ENCODE measurements at places on chromosomes 5 and 9.

DNA sequence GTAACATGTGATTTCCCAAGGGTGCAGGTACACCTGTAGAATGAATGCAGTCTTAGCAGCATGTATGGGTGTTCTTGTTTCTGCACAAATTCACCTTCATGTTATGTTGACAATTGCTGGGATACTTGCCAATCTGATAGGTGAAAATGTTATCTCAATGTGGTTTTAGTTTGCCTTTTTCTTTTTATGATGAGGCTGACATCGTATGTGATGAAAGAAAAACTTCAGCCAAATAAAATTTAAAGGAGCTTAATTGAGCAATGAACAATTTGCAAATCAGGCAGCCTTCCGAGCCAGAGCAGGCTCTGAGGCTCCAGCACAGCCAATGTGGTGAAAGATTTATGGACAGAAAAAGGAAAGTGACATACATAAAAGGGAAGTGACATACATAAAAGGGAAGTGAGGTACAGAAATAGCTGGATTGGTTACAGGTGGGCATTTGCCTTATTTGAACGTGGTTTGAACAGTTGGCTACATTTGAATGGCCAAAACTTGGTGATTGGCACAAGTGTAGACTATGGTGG, 10.5 kb downstream of the TAL2 start:
- no peak for DNase-seq

DNA sequence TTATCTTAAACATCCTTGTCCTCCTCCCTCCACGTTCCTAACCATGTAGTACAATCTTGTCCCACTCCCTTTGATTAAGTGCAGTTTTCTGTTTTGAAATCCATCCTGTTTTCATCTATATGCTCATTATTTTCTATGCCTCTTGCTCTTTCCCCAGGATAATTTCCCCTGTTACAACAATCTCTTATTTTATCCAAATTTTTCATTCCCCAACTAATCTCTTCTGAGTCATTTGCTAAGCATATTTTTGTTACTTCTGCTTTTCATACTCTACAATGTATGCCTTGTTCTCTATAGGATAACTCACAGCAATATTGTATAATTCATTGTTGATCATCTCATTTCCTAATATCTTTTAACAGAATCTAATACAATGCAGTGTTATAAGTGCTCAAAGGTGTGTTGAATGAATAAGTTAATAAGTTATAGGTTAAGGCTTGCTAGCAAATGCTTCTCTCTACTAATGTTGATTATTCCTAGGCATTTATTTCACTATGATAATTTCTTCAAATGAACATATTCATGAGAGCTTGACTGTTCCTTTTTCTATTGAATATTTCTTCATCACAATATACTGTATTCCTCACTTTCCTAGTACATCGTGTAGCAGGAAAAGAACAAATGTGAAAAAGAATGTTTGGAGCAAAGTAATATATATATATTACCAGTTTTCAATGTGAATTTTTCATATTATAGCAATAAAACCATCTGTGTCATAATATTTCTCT, 1.5 kb downstream of the OMD start:
- no peak for DNase-seq

DNA sequence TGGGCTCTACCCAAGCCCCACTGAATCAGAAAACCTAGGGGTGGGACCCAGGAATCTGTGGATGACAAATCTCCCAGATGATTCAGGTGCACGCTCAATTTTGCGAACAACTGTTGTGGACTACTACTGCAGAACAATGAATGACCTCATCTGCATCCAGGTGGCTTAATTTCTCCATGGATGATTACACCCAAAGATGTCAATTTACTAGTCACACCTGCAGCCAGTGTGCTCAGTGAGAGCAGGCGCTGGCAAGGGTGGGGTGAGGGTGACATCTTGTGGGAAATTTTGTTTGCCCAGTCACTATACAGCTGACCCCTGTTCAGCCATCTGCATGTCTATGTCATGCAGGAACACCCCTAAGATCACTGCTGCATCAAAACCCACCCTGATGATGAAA, 118.2 kb downstream of the ENTREP1 start:
- peak; percentile 65 for DNase-seq

DNA sequence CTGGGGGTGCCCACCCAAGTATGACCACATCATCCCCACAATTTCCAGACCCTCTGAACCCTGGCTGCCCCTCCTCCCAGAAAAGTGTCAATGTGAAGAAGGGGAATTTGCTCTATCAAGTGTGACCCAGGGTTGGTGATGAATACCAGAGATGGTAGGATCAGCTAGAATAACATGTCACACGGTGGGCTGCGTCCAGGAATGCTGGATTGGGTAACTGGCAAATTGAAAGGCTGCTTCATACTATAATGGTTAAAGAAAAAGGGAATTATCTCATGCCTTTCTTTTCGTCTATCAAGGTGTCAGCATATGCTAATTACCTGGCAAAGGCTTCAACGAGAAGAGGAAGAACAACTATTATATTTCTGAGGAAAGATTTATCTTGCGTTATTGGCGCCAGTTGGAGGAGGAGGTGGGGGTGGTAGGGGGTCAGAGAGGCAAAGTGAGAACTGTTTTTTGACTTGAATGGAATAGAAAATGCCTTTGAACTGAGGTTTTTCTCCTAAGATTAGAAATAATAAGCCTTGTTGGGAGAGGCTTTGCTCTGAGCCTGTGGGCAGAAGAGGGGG, 27.8 kb upstream of the ARAP3 start:
- no peak for DNase-seq

GRCh38 chr5:136174021-136174659, 18.8 kb downstream of the SMIM32 start:
- DNase-seq, result no peak

DNA sequence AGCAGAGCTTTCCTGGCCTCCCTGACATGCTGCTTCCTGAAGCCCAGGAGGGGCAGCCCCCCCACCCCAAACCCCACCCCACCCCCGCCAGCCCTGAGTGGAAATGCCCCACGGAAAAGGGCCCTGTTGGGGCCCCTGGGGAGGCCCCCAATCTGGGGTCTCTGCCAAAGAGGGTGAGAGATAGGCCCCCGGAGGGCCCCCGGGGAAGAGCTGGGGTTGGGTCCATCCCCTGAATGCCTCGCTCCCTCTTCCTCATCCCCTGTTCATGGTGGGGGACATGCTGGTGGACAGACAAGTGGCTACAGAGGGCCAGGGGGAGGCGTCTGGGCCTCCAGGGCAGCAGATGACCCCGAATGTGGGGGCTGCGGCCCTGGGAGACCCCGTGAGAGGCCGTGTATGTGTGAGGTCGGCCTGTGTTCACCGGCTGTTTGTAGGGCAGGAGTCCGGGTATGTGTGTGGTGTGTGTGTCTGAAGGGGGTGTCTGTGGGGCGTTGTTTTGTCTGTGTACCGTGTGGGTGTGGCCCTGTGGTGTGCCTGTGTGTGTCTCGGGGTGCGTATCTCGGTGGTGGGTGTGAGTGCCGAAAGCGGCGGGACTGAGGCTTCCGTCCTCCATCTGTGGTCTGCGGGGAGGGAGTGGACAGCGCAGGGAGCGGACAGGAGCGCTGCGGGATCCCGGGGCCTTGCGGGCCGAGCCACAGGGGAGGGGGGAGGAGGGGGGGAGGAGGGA, 11.3 kb downstream of the C9orf50 start:
- DNase-seq, result no peak

- DNase-seq, result no peak
Observed at GRCh38 chr5:75089137-75089536, 36.8 kb upstream of the GCNT4 start.

DNA sequence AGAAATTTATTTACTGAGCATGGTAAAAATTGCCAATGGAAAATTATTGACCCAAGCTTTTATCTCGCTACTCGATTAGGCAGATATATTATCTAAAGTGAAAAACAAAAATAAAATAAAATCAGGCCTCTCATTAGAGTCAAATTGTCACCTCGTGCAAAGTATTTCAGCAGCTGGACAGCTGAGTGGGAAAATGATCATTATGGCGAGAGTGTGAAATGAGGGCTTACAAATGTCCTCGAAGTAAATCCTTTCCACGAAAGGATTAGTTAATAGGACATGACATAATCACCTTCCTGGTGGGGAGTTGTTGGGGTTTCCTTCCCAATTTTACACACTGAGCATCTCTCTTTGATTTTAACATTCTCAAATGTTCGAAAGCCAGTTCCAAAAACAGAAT, 5.4 kb upstream of the DPYSL3 start:
- DNase-seq, result no peak

DNA sequence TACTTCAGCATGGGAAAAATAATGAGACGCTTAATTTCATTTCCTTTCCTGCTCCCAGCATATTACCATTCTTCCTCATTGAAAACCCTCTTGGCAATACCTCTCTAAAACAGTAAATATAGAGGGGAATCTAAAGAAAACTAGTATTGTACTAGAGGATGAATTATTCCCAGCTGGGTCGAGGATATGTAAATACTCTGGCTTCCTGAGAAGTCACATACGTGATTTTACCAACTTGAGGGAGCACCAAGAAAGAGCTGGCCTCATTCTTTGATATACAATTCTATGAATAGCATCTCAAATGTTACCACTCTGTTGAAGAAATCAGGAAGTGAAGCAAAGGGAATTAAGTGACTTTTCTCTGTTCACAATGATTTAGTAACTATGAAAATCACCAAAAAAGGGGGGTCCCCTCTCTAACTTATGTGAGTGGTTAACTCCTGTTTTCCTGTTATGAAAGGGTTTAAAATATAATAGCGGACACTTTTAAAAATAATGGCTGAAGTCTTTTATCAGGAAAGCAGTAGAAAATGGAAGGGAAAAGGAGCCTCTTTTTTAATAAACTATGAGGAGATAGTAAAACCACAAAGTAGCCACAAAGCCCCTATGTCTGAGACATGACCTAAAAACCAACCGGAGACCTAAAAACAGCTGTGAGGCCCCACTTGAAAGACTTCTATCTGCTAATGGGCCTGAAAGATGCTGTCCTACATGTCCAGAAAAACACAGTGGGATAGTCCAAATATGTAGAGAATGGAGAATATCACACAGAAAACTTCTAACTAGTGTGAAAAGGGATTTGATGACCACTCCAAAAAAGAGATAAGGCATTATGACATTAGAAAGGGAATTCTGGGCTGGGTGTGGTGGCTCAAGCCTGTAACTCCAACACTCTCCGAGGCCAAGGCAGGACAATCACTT, 42.6 kb downstream of the LPAR1 start:
- DNase-seq, result no peak

DNA sequence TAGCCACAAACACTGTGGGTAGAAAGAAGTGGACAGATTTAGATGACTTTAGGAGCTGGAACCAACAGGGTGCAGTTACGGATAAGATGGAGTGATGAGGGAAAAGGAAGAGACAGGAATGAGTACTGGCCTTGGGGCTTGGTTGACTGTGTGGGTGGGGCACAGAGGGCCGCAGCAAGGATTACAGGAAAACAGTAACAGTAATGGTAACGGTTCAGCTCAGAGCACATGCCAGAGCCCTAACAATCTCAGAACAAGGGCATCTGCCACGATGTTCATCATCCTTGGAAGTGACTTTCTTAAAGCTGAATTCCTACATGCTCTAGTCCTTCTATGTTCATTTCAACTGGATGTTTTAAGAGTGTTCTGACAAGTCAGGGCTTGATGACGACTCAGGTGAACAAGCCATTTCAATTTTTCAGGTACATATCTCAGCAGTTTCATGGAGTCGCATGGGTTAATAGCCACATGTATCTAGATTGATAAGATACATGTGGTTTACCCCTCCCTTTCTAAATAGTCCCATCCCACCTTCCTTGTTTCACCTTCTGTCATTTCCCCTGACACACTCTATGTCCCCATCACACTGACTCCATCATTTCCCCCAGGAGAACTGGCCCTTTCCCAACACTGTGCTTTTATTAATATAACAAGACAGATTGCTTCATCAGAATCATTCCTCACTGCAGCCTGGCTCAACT, 65.0 kb downstream of the CEMIP2 start:
- DNase-seq, result no peak

- DNase-seq, result no peak
Observed at GRCh38 chr9:100011062-100011681, 87.6 kb downstream of the ERP44 start.

GRCh38 chr9:108956022-108956630, 21.9 kb downstream of the ABITRAM start:
- no peak for DNase-seq

GRCh38 chr9:76424491-76424890, 30.3 kb upstream of the RFK start:
- no peak for DNase-seq

GRCh38 chr9:21056931-21057330, 20.8 kb downstream of the IFNB1 start:
- no peak for DNase-seq

DNA sequence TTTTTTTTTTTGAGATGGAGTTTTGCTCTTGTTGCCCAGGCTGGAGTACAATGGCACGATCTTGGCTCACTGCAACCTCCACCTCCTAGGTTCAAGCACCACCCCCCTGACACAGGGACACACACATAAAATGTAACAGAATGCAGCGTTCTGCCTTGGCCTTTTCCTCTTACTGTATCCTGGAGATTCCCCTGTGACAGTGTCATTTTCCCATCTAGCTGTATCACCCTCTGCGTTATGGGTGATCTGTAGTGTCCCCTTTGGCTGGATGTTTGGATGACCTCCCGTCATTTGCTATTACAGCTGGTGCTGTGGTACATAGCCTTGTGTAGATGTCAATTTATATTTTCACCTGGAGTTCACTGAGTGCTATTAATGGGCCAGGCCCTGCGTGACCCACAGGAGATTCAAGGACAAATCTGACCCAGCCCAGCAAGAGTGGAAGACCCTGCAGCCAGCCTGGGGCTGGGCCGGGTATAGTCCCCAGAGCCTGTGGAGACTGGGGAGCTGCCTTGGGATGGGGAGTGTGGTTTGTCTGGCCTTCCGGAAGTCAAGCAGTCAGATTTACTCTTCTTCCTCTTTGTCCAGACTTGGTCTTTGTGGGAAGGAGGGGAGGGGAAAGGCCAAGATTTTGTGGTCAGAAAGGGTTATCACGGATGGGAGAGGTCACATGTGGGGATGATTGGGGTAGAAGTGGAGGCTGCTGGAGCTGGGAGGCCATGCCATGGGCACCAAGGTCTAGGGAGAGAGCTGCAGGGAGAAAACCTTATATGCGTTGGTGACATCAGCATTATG, 43.6 kb downstream of the ERGIC1 start:
- no peak for DNase-seq
